NCI-H345 (cell line): ENCODE measurements at places on chromosomes 1 and 21.

DNA sequence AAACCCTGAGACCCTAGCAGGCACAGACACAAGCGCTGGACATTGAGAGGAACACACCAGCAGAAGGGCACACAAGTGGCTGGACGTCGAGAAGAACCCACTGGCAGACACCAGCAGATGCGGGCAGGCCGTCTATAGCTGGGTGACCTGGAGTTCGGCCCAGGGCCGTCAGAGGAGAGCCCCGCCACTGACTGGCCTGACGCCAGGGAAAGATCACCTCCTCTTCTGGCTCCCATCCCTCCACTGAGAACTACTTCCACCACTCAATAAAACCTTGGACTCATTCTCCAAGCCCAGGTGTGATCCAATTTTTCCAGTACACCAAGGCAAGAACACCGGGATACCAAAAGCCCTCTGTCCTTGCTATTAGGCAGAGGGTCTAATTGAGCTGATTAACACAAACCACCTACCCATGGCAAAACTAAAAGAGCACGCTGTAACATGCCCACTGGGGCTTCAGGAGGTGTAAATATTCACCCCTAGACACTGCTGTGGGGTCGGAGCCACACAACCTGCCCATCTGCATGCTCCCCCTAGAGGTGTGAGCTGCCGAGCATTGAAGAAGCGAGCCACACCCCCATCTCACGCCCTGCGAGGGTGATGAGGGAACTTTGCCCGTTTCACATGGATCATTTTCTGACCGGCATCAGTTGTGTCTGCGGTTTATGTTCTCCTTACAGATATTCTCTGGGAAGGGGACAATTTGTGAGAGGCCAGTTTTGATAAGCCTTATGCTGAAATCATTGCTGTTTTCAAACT, 104.8 kb downstream of the HLX start:
- no peak for DNase-seq

GRCh38 chr1:224273641-224274040, 56.3 kb downstream of the NVL start:
- no peak for DNase-seq

DNA sequence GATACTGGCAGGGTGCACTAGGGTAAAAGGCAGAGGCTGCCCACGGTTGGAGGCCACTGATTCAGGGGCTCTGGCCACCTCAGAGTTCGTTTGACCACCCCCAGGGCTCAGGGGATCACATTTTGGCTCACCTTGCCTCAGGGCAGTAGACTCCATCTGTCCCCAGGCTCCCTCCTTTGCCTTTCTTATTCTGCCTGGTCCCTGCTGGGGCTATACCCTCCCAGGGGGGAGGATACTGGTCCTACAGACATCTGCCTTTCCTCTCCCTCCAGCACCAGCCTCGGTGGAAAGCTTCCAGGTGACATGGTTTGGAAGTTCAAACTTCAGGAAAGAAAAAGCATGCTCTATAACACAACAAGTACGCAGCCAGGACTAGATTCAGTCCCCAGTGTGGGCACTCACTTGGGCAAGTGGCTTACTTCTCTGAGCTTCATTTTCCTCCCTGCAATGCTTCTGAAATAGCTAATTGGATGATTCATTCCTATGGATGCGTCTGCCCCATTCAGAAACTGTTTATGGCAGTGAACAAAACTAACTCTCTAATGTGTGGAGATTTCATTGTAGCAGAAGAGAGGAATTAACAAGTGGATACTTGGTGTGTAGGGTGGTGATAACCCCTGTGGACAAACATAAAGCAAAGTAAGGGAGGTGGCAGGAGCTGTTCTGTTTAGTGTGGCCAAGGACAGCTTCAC, 154.8 kb downstream of the TRABD2B start:
- DNase-seq, result no peak

- peak; percentile 96 for DNase-seq
Observed at GRCh38 chr1:220272047-220272840, at the start of gene RAB3GAP2. TSS of gene RAB3GAP2 (minus strand) at chr1:220272453. CDS start at chr1:220272337, 116 bp downstream.

GRCh38 chr1:66073388-66073787, 280.7 kb downstream of the PDE4B start:
- DNase-seq, result no peak

DNA sequence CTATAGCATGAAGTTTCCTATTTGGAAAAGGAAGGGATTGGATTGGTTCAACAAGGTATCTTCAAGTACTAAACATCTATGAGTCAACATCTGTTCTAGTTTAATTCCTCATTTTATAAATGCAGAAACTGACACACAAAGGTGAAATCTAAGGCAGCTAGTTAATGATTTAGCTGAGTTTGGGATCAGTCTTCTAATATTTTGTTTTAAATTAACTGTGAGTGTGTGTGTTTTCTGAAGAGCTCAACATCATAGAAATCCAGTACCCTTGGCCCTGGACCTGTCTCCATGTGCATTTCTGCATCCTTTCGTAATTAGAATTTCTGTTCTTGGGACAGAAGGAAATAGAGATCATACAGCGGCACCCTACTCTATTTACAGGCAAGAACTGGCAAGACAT, 105.9 kb downstream of the RGS2 start:
- DNase-seq, result no peak

- DNase-seq, result no peak
Observed at GRCh38 chr1:65104854-65105534, 43.0 kb upstream of the AK4 start.

GRCh38 chr21:14312871-14313270, 70.1 kb downstream of the HSPA13 start:
- DNase-seq, result no peak

- DNase-seq, result no peak
Observed at GRCh38 chr21:43307677-43308070, 119.3 kb downstream of the SIK1 start.

GRCh38 chr1:211908453-211908852, 77.9 kb upstream of the LPGAT1 start:
- DNase-seq, result no peak

- no peak for DNase-seq
Observed at GRCh38 chr1:180585994-180586359, 27.2 kb downstream of the OVAAL start.

- DNase-seq, result no peak
Observed at GRCh38 chr1:9028921-9029705, 2.9 kb upstream of the SLC2A7 start.

GRCh38 chr1:219871427-219872057, 56.8 kb downstream of the SLC30A10 start:
- DNase-seq, result peak; percentile 21

DNA sequence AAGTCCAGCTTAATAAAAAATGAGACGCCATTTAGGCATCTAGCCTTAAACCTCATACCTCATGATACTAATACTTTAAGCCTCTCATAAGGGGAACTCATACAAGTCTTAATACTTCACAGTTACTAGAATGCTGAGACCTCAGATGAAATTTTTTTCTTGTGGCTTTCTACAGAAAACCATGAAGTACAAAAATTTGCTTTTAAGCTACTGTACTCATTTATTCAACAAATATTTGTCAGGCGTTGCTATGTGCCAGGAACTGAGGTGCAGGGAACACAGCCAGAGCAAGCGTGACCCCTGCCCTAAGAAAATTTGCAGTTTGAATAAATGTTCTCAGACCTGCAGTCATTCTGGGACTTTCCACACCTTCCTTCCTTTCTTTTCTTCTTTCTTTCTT, 150.6 kb downstream of the MRPL39 start:
- no peak for DNase-seq

DNA sequence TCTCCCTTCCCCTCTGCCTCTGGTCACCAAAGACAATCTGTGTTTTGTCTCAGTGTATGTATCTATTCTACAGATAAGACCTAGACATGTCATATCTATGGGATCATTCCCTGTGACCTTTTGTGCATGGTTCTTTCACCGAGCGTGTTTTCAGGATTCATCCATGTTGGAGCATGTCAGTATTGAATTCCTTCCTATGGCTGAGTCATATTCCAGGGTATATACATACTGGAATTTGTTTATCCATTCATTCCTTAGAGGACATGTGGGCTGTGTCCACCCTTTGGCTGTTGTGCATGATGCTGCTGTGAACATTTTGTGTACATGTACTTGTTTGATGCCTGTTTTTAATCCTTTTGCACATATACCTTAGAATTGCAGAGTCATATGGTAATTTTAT, 69.9 kb downstream of the NFASC start:
- DNase-seq, result no peak

DNA sequence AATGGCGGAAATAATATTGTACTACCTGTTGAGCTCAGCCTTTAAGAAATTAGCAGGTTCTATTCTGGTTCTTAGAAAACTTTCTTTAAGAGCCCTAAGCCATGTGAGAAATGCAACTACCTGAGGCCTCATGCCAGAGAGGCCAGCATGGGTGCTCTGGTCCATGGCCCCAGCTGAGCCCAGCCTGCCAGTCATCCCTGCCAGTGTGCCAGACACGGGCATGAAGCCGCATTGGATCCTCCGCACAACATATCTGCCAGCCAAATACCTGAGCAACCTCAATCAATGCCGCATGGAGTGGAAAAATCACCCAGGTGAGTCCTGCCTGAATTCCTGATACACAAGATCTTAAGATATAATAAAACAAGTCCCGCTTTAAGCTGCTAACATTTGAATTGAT, 91.8 kb downstream of the C21orf91 start:
- DNase-seq, result no peak
